Cortex of kidney (tissue), 1 donor: ENCODE measurements at places on chromosomes 4 and X.

DNA sequence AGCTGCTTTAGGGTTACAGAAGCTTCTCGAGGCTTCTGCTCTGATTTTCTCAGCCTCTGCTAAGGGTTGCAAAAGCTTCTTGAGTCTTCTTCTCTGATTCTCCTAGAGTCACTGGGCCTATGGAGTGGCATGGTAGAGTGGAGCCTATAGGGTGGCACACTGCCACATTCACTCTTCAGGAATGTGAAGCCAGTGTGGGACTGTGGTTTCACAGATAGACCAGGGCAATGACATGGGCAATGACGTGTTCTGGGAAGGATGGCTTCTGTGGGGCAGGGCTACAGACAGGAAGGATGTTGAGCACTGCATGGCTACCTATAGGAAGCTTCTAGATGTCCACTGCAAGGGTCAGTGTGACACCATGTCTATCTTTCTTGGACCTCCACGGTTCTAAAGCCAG, 11.0 kb upstream of the MAMLD1 start:
- DNase-seq, result no peak

DNA sequence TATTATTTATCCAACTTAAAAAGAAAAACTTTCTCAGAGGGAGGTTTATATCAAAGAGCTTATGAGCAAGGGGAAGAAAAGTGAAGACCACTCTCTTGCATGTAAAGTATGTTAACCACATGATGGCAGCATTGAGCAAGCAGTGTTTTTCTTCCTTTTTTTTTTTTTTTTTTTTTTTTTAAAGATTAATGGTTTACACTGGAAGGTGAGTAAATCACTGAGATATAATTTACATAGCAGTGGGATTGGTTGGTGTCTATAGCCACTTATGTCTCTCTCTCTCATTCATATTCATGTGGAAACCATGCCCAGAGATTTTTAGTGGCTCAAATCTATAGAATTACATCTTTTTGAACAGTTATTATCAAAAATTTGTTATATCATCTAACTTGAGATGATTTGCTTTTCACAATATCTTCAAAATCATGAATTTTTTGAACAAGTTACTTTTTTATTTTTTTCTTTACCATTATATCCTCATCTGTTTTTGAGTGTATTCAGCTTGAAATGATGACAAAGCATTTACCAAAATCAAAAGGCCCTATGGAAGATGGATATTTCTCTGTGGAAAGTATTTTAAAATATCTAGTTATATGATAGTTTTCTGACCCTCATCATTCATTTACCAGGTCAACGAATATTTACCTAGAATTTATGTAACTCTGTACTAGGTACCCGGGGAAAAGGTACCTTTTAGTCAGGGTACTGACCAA, 31.6 kb downstream of the MTHFD2L start:
- no peak for DNase-seq

- DNase-seq, result no peak
Observed at GRCh38 chr4:48503233-48504025, 13.4 kb downstream of the ZAR1 start.

GRCh38 chr4:69999420-69999819, 3.7 kb downstream of the STATH start:
- DNase-seq, result no peak

GRCh38 chr4:17707671-17708070, 73.8 kb downstream of the FAM184B start:
- DNase-seq, result no peak

DNA sequence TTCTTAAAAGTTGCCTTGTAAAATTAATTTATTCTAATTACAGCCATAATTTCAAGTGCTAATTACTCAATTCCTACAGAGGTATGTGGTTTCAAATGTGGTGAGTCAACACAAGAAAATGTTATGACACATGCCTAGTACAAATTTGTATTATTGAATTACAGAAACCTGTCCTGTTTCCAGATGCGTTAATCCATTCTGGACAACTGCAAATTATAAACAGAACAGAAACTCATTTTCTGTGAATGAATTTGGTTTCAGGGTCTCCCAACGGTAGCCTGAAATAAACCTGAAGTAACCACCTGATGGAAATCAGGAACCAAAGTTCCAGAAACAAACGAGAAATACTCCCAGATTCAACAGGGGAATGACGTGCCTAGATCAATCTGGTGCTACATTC, 328.6 kb upstream of the F9 start:
- DNase-seq, result no peak
